AML-193 (cell line): ENCODE measurements at places on chromosomes 3 and 15.
A peak's percentile ranks its signal among the peaks of the same experiment; 100 is the strongest.

GRCh38 chr15:23074684-23075083 lies 35.3 kb upstream of the TUBGCP5 start:
- DNase-seq = no peak

DNA sequence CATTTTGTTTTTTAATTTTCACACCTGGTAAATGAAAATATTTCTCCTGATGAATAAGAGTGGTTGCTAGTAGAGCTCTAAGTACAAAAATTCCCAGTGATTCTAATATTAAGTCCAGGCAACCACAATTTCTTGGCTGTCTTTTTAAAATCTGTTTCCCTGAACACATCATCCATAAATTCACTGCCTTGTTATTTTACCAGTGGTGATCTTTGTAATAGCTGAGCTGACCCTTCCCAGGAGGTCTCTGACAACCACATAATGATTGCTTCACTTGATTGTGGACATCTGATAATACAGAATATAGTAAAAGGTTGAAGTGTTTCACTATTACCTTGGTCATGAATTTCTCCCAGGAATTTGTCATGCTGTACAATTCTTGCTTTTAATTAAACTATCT lies 13.9 kb upstream of the TOP2B start:
- no peak for DNase-seq

- no peak for DNase-seq
Measured at GRCh38 chr15:63364399-63365272, 17.0 kb downstream of the CA12 start.

- DNase-seq = no peak
Measured at GRCh38 chr15:57165992-57166391, 210.3 kb upstream of the CGNL1 start.

DNA sequence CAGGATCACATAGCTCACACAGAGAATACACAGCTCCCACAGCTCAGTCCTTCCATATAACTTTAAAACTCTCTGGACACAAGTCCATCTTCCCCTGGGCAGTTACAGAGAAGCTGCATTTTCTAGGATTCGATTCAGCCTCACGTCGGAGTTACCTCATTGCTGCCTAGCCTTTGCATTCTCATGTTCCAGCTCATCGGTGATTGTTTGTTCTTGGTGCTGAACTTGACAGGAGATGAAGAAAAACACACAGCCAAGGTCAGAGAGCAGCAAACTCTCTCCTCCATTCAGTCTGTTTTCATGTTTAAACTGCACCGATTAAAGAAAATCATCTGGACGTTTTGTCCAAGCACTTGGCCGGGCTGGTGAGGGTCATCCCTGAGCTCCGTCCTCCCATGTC lies 375.5 kb upstream of the CFAP20DC start:
- no peak for DNase-seq

DNA sequence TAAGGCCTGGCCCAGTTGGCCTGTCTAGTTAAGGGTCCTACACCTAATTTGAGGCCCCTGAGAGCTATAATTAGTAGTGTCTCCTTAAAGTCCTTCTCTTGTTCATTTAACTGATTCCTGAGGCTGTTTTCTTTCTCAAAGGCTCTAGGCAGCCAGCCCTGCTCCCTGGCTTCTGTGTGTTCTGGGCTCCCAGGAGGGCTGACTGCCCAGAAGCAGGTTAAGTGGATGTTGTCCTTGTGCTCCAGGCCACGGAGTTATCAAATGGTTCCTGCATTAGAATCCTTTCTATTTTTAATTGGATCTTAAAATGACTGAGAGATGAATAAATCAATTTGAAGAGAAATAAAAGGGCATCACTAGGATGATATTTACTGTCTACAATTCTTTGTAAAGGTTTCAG lies 140.0 kb downstream of the SNRK start:
- DNase-seq = no peak

DNA sequence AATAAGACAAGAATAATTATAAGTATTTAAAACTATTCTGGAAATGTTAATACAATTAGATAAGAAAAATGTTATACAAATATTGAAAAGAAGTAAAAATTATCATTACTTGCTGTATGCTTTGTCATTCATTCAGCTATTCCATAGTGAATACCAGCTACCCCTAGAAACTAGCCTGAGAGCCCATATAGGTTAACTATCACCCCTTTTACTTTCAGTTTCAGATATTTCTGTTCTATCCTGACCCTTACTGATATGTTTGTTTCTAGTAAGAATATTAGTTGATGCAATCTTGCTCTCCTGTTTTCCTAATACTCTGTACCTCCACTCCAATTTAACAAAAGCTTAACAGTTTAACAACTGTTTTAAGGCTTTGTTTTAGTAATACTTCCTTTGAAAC lies 31.6 kb downstream of the FAM227B start:
- DNase-seq = peak; percentile 14

DNA sequence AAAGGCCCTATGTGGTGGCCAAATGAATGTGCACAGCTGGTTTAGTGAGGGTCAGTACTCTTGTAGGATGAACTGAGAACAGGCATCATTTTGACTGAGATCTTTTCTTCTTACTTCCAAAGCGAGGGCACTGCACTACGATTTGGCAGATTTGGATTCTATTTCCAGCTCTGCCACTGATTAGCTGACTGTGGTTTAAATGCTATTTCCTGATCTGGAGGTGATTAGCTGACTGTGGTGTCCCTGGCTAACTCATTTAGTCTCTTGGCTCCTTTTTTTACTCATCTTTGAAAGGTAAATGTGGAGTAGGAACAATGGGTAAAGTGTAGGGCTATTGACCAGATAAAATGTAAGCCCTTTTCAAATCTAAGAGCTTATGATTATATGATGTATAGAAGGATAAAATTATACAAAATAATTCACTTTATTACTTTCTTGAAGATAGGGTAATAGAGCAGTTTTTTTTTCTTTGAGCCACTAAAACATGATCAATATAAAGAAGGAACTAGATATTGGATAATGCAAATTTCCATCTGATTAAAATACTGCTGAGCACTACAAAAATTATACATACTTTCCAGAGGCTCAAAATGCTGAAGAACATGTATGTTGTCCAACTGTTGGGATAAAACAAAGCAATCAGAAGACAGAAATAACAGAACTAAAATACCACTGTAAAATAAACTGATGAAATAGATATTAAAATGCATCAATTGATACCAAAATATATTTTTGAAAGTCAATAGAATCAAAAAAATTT lies 39.7 kb upstream of the PLOD2 start:
- DNase-seq = no peak

DNA sequence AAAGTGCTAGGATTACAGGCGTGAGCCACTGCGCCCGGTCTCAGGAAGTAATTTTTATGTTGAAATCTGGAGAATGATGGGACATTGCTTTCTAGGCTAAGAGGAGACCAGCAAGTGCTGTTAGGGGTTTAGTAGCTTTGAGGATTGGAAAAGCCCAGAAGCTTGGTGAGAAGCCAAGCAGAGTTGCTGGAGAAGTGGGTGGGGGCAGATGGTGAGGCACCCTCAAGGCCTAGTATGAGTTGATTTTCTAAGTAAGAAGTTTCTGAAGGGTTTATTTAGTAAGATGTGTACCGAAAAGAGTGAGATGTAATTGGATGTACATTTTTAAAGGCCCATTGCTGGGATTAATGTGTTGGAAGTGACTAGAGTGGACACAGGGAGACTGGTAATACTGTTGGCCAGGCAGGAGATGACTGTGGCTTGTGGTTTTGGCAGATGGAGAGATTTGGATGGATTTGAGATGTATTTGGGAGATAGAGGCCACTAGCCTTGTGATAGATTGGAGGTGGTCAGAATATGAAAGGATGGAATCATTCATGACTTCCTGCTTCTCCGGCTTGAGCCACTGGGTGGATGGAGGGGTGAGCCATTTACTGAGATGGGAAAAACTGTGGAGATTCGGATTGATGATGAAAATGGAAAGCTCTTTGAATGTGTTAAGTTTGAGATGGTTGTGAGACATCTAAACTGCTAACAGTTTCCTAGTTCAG lies 2.3 kb downstream of the LRRC28 start:
- no peak for DNase-seq

DNA sequence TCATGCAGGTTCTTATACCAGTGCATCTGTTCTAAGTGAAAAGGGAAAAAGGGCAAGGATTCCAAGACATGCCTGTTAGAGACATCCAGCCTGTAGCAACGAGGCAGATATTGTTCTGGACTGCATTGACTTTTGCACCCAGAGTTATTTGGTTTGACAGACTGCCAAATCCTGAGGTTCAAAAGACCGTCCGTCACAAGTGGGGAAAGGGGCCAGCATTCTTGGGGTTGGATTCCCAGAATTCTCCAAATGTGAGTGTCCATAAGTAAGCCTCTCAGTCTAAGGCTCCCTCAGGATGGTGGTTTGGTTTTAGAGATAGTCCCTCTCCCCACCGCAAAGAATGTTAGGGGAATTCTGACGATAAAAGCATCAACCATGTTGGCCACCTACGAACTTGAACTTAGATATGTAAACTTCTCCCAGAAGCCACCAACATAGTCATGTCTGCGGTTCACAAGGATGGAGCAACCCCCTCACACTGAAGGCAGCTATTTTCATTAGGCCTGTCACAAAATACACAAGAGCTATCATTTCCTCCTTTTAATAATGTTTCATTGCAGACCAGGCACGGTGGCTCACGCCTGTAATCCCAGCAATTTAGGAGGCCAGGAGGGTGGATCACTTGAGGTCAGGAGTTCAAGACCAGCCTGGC lies 13.6 kb upstream of the LACTB start:
- DNase-seq = no peak

GRCh38 chr15:39302936-39303335 lies 277.9 kb upstream of the THBS1 start:
- DNase-seq = no peak

DNA sequence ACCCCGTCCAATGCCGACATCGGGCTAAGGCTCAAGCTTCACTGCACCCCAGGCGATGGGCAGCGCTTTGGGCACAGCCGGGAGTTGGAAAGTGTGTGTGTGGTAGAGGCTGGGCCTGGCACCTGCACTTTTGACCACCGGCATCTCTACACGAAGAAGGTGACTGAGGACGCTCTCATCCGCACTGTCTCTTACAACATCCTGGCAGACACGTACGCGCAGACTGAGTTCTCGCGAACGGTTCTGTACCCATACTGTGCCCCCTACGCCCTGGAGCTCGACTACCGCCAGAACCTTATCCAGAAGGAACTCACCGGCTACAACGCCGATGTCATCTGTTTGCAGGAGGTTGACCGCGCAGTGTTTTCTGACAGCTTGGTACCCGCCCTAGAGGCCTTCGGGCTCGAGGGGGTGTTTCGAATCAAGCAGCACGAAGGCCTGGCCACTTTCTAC lies 1.0 kb downstream of the PDE12 start:
- DNase-seq = no peak

- DNase-seq = no peak
Measured at GRCh38 chr15:98126326-98127085, 166.0 kb downstream of the ARRDC4 start.

- DNase-seq = peak; percentile 100
Measured at GRCh38 chr3:93979850-93980676, at the start of gene ARL13B. TSS of gene ARL13B (plus strand) at chr3:93980155. CDS start at chr3:93980424, 269 bp downstream.

DNA sequence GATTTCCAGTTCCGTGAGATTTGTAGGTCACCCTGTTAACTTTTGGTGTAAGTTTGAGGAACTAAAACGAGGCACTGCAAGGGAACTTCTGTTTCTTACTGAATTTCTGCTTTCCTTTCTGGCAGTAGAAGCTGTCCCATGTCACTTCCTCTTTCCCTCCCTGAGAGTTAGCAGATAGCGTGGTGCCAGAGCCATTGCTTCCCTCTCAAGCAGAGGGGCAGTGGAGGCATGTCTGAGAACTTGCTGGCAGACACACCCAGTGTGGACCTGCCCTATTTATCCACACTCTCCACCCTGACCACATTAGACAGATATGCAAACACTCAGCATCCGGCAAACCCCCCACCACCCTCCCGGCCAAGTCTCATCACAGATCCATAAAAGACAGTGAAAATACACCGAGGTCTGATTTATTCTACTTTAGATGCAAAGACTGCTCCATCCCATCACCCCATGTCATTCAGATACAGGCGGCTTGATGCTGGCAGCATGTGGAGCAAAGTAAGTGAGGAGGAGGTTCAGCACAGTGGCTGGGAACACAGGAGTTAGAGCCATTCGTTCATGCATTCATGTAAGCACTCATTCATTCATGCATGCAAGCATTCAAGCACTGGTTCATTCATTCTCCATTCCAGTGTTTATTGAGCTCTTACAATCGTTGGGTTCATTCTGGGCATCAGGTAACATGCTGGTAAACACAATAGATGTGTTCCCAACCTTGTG lies 324.7 kb downstream of the SHQ1 start:
- DNase-seq = peak; percentile 99

- DNase-seq = no peak
Measured at GRCh38 chr15:78434134-78434533, 3.9 kb upstream of the IREB2 start.

DNA sequence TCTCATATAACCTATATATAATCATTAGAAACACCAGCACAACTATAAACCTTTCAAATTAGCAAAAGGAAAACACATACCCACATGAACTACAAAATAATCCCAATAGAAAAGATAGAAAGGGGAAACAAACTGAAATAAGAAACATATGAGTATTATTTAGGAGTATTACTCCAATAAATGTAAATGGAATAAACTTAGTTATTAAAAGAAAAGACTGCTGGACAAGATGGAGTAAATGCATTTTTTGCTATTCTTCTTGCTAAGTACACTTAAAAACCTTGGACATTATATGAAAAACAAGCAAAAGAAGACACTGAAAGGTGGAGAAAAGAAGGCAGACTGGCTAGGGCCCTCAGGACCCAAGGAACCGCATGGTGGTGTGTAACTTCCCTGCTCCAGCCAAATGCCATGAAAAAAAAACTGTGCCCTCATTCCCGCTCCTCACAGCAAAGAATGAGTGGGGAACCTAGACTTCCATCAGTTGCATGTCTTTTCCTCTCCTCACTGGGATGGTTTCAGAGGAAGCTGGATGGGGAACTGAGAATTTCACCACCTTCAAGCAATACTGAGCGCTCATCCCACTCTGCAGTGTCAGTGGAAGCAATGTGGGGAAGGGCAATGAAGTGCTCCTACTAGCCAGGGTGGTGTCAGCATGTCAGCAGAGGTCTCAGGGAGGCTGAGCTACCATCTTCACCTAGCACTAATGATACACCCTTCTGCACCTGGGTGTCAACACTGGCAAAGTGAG lies 43.7 kb upstream of the ADAMTS17 start:
- no peak for DNase-seq

DNA sequence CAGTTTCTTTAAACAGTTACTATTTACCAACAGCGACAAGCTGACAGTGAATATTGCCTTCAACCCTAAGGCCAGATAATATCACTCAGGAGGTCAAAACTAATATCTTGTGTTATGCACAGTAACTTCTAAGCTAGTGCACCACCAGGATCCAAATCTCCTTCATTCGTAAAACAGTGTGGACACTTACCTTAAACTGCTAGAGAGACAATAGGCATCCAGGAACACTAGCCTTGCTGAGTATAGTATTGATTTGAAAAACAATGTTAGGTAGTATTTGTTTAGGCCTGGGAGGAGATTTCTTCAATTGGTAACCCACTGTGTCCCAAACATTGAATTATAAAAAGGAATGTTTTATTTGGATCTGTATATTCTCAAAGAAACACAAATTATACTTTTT lies 707.9 kb upstream of the UBE2E2 start:
- DNase-seq = no peak

GRCh38 chr15:63322541-63322940 lies 45.1 kb downstream of the APH1B start:
- no peak for DNase-seq

- no peak for DNase-seq
Measured at GRCh38 chr15:66734961-66735908, 33.2 kb downstream of the SMAD6 start.
